ENCODE measurements at places on chromosomes 3 and 15. TPM values are rescaled to one million over a fixed set of nuclear protein-coding genes. Genes with fewer than 3 reads are reported as not detected.

DNA sequence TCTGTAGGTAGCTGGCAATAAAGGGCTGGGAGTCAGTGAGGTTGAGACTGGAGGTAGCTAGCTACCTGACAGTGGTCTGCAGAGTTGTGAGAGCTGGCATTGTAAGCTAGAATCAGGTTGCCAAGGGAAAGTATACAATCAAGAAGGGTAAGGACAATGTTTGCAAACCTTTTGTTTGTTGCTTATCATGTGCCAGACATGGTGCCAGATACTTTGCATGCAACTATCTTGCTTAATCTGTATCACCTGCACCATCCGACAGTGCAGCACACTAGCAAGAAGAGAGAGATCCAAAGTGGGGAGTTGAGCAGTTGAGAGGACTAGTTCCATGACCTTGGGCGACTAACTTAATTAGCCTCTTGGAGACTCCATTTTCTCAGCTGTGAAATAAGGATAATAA lies 236.4 kb downstream of the PDCD6IP start:
- peak; percentile 65 for DNase-seq

DNA sequence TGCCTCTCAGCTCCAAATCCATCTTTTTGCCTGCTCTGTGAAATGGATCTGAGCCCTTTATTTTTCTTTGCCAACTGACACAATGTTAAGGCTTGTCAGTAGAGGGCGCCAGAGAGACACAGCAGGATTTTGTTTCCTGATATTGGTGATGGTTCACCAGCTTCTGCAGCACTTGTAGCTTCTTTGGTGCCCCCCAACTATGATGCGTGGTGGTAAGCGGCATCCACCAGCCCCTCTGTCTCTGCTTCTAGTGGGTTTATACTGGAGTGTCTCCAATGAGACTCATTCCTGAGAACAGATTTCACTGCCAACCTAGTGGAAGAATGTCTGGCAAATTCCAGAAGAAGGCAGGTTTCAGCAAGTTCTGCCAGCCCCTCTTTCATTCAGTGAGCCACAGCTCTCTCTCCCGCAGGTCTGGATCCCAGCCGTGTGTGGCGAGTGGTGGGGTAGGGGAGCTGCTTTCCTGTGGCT lies 471.9 kb upstream of the FRG2C start:
- DNase-seq, result peak; percentile 90

The THSD4 gene
- total RNA-seq, result 5.4 TPM

- peak; percentile 96 for DNase-seq
Measured at GRCh38 chr15:100918034-100918689, 995 bp upstream of the LRRK1 start.

The SLC51B gene
- total RNA-seq, result not detected

GRCh38 chr15:93257920-93258319 lies 168.9 kb upstream of the RGMA start:
- no peak for DNase-seq

DNA sequence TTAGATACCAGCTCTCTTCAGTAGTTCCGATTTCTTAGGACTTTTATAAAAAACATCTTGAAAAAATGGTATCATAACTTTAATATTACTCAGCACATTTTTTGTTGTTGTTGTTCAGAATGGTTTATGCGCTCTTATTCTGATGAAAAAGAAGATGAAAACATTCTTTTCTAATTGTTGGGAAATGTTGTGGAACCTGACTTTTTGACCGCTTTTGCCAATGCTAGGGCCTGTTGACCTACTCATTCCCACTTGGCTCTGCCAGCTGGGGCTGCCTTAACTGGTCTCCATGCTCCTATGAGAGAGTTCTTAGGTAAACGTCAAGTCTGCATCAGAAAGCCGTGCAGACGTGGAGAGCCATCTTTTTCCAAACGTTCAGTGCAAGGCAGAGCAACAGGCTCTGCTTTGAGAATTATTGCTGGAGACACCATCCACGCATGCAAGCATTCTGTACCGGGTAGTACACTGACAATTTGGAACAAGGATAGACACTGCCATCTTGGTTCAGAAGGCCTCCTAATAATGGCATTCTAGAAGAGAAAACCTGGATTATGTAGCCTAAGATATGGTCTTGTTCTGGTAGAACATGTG lies 176.8 kb downstream of the GHSR start:
- no peak for DNase-seq

DNA sequence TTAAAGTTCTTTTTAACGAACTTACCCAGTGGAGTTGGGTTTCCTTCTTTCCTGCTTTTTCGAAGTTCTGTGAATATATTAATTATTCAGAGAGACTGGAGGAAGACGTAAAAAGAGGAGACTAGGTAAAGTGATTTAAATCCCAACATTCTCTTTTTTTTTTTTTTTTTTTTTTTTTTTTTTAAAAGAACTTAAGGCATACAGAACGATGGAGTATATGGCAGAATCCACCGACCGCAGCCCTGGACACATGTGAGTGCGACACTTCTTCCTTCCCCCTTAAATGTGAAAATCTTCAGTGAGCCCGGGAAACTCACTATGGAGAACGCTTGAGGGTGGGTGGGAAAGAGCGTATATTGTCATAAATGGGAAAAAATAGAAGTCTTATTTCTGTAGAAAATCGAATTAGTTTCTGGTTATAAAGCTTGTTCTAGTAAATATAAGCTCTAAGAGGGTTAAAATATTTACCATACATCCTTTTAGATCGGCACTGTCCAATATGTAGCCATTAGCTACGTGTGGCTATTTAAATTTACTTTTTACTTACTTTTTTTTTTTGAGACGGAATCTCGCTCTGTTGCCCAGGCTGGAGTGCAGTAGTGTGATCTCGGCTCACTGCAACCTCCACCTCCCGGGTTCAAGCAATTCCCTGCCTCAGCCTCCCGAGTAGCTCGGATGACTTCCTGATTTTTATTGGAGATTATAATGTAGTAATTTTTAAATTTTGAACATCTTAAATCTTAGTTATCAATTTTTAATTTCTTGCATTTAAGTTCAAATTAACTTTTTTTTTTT lies 892 bp downstream of the NMD3 start:
- DNase-seq, result no peak

GRCh38 chr3:149657321-149657925 lies 402 bp downstream of the WWTR1 start:
- peak; percentile 81 for DNase-seq

The TERC gene
- 8.6 TPM for total RNA-seq

The SPTSSB gene
- total RNA-seq, result 2.3 TPM

The EFCC1 gene
- total RNA-seq, result 0.31 TPM

GRCh38 chr3:12131351-12132090 lies 27.2 kb downstream of the TIMP4 start:
- no peak for DNase-seq

DNA sequence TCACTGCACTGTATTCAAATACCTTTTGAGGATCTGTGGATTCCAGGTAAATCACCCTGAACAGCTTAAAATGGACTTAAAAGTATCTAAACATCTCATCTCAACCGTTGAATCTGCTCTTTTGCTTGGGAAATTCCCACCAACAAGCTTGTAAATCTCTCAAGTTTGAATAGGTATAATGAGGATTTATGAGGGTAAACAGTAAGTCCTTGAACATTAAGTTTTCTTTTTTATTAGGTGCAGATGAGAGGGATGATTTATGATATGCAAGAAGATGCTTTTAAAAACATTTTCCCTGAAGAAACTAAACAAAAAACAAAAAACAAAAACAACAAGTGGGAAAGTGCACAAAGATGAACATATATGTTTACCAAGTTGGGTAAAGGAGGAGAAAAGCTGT lies 290.6 kb downstream of the ROBO1 start:
- DNase-seq, result no peak

GRCh38 chr15:82959423-82959822 lies 6.9 kb upstream of the HOMER2 start:
- DNase-seq, result no peak

The HIGD2B gene
- total RNA-seq, result not detected

DNA sequence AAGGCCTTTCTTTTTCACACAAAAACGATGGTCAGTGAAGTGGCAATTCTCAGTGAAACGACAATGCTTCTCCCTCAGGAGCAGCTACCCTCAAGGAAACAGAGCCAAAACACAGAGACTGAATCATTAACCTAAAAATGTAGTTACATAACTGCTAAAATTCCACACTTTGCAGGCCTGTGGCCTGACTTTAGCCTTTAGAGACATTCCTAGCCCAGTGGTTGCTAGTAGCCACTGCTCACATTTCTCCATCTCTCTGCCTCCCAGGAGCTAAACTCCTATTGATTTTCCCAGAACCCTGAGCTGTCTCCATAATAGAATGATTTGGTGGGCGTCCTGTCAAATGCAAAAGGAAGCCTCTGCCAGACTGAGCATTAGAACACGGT lies 630.1 kb upstream of the KCNMB2 start:
- peak; percentile 54 for DNase-seq

The AGBL1 gene
- total RNA-seq, result not detected

The UBE2E2 gene
- 48.8 TPM for total RNA-seq

DNA sequence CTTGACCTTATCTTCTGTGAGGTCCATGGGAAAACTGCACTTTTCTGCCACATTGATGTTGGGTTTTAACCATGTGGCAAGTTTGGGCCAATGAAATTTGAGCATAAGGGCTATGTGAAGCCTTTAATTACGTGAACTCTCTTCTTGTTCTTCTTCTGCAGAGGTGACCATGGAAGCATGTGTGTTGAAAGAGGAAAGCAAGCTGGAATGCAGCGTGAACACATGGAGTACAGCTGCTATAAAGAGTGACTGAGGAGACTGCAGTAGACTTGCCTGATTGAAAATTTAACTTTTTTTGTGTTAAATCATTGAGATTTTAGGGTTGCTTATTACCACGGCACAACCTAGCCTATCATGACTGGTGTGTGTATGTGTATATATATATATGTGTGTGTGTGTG lies 347.3 kb downstream of the ZIC1 start:
- no peak for DNase-seq

GRCh38 chr3:136189859-136190617 lies 6.1 kb downstream of the MSL2 start:
- no peak for DNase-seq

The TM2D3 gene
- total RNA-seq, result 30.2 TPM

The MRPL46 gene
- 23.9 TPM for total RNA-seq

The COL8A1 gene
- total RNA-seq, result 1.8 TPM

The CCDC14 gene
- total RNA-seq, result 88.3 TPM

The ALDH1L1 gene
- 0.93 TPM for total RNA-seq

The KIF23 gene
- total RNA-seq, result 58.0 TPM

DNA sequence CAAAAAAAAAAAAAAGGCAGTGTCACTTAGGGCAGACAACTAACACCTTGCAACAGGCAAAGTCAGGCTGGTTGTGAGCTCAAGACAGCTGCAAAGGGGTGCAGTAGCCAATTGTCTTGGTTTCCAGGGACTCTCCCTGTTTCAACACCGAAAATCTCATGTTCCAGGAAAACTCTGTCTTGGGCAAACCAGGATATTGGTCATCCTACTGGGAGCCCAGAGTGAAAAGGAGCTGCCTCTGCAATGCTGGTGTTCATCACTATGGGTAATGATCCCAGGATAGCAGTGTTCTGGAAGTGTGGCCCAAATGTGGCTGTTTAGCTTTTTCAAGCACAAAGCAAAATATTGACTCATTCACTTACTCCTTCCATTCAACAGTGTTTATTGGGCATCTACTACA lies 82.6 kb downstream of the ARHGAP31 start:
- no peak for DNase-seq

DNA sequence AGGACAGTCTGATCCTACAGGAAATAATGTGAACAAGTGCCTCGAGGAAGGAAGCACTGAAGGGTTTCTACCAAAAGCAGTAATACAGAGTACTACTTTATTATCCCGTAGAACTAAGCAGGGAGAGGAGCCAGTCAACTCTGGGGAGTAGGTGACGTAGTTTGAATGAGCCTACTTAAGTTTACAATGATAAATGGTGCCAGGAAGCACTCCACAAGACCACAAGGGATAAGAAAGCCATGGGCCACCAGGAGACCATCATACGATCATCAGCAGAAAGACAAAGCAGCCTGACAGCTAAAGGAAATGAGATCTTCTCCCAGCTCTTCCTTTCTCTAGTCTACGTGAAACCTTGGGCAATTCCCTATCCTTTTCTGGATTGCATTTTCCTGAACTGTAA lies 27.3 kb downstream of the SST start:
- DNase-seq, result no peak

DNA sequence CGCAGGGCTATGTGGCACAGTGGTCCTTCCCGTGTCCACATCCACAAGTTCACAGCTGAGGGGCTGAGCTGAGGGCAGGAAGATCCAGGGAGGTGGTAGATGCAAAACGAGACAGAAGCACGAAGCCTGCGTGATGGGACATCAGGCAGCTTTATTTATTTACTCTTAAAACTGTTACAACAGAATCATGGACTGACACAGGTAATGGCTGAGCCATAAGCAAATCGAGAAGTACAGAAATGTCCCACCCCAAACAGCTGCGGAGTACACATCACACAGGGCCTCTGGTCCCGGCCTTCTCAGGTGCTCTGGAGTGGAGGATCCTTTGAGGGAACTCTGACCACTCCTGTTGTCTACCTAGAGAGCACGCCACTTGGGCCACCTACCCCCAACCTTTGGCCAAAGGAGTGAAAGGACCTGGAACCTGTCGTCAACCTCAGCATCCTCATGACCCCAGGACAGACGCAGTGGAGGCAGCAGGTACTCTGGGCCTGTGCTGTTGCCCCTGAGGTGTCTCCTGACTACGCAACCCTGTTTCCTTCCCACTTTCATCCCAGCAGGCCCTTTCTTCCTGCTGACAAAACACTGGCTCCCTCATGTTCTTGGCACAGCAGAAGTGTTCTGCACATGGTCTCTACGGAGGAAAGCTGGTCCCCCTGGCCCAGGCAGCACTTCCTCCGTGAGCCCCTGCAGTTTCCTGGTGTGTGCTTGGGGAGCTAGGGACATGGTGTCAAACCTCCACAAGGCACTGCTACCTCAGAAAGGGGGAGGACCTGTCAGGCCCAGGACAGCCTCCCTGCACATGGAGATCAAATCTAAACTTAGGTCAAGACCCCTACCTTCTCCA lies 47.8 kb downstream of the DHX30 start:
- DNase-seq, result no peak

The RTP1 gene
- 1.4 TPM for total RNA-seq

The H1-8 gene
- total RNA-seq, result not detected

The SLC28A1 gene
- not detected for total RNA-seq

The GOLGA8T gene
- not detected for total RNA-seq

DNA sequence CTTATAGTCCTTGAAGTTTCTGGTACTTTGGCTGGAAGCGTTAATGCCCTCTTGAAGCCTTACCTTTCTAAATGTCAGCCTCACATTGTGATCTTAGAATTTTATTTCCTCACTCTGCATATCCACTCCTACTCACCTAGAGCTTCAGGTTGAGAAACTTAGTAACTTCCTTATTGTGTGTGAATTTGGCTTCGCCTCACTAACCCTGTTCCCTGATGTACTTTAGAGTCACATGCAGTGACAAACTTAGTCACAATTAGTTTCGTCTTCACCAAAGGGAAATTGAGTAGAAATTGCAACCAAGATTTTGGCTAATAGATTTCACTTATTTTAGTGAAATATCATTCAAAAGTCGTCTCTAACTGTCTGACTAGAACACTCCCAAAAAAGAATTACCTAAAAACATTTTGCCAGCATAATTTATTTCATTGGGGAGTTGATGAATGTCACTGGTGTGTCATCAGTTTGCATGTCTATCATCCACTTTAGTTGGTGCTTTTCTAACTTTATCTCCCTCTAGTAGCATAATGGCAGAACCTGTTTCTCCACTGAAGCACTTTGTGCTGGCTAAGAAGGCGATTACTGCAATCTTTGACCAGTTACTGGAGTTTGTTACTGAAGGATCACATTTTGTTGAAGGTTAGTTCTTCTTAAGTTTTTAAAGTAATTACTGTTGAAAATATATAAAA lies 960 bp downstream of the MFN1 start:
- DNase-seq, result no peak

- no peak for DNase-seq
Measured at GRCh38 chr3:50015918-50016317, 72.8 kb upstream of the RBM5 start.
